ENCODE measurements at places on chromosomes 1 and 21.

- no peak for DNase-seq
Measured at GRCh38 chr1:54272772-54273091, 72.8 kb downstream of the MRPL37 start.

GRCh38 chr1:74693473-74693872 is 19.9 kb upstream of the ERICH3 start:
- no peak for DNase-seq

DNA sequence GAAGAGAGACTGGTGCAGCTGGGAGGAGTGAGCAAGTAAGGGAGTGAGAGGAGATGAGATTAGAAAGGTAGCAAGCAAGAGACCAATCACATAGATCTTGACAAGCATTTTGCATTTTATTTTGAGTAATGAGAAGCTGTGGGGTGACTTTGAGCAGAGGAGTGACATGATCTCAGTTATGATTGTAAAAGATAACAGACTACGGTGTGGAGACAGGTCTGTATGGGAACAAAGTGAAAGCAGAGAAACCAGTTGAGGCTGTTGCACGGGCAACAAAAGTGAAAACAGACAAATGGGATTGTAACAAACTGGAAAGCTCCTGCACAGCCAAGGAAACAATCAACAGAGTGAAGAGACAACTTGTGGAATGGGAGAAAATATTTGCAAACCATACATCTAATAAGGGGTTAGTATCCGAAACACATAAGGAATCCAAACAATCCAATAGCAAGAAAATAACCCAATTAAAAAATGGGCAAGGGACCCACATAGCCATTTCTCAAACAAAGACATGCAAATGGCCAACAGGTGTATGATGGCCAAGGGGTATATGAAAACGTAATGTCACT is 68.4 kb downstream of the SNRPE start:
- DNase-seq, result no peak

DNA sequence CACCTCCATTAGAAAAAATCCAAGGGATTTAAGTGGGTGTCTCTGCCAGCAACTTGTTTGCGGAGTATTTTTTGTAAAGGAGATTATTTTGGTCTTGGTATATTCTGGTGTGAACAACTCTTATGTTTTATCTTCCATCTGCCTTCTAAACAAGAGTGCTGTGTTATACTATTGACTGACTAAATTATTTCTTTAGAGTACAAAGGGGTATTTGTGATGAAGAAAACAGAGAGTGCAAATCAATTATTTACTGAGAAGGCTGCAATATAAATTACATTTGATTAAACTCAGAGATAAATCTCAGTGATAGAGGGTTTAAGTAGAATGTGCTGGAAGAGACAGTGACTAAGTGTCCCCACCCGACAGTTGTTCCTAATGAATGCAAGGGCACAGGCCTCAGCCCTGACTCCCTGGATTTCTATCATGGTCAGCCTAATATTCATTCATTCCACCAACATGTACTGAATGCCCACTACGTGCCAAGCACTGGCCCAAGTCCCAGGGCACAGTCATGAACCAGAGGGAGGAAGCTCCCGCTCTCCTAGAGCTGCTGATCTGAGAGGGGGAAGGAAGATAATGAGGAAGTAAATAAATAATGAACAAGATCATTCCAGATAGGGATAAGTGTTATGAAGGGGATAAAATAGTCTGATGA is 196.9 kb upstream of the C8B start:
- no peak for DNase-seq

GRCh38 chr21:18478513-18478912 is 74.9 kb upstream of the TMPRSS15 start:
- DNase-seq, result no peak

DNA sequence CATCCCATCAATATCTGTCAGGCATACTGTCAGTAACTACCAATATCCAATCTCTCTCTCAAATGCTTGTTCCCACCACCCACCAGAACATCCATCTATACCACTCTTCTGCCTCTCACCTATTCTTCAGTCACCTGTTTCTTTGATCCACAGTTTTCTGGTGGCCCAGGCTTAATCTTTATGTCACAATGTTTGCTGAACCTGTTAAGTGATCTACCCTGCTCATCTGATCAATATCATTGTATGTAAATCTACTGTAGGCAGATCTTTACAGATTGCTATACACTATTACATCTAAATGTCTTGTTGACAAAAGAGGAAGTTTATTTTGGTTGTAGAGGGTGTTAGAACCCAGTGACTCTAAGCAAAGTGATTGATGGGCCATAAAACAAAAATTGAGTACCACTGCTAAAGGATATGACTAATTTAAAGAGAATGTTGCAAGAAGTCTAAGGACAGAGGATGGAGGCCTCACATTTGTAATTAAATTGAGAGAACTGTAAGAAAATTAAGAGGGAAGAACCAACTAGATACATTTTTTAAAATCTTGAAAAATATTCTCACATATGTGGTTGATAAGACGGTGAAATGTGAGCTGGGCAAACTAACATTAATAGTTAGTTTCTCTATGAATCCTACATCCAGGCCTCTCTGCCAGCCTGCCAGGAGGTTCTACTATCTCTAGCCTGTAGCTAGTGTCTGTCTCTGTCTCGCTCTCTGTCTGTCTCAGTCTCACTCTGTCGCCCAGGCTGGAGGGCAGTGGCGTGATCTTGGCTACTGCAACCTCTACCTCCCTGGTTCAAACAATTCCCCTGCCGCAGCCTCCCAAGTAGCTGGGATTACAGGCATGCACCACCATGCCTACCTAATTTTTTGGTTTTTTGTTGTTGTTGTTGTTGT is 34.1 kb downstream of the EGLN1 start:
- no peak for DNase-seq

DNA sequence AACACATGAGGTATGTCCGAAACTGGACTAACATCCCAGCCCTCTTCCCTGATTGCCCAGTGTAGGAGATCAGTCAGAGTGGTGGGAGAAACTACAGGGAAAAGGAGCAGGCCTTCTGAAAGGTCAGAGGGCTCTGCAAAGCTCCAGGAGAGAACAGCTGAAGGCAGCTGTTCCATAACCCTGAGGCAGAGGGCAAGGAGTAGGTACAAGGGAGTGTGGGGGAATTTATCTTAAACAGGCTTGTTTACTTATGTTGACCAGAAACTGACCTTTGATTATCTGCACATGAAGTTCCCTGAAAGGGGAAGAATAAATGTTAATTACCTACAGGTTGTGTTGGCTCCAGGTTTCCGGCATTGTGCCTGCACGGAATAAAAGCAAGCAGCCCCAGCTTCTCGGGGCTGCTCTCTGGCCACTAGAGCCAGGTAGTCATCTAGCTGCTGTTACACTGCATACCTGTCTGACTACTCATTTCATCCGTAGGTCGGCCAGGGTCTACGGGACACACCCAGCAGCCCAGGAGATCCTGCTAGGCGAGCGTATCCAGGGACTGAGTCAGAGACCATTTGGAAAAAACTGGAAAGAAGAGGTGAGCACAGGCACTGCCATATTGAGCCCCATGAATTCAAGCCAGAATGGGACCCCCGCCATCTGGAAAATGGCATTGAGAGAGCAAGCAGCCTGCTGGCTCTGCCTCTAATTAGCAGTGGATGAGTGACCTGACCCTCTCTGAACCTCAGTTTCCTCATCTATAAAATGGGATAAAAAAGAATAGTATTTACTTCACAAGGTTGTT is 14.9 kb upstream of the PAQR7 start:
- DNase-seq, result no peak

DNA sequence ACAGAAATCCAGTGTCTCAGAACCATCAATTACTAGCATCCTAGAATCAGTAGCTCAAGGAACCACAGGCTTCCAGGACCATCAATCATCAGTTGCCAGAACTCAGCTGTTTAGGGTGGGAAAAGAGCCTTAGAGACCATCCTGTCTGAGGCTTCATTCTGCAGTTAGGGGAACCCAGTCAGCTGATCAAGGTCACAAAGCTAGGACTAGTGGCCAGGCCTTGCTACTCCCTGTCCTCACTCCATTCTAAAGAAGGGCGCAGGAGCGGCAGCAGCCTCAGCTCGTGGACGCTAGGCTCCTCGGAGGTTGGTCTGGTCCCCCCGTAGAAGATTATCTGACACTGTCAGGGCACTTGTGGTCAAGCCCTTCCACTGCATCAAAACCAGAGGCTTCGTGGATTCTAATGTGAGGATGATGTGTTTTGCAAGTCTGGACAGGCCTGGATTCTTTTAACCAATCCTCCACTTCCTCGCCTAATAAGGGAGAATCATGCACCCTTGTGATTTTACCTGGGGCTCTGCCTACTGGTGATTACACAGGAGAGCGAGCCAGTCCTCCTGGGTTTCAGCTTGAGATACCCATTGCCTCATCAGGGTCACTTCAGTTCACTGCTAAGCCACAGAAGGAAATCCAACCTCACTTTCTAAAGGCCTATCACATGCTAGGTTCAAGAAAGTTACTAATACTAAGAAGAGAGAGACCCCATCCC is 41.7 kb upstream of the IFFO2 start:
- DNase-seq, result no peak

- no peak for DNase-seq
Measured at GRCh38 chr1:27397749-27398148, 5.3 kb downstream of the GPR3 start.

DNA sequence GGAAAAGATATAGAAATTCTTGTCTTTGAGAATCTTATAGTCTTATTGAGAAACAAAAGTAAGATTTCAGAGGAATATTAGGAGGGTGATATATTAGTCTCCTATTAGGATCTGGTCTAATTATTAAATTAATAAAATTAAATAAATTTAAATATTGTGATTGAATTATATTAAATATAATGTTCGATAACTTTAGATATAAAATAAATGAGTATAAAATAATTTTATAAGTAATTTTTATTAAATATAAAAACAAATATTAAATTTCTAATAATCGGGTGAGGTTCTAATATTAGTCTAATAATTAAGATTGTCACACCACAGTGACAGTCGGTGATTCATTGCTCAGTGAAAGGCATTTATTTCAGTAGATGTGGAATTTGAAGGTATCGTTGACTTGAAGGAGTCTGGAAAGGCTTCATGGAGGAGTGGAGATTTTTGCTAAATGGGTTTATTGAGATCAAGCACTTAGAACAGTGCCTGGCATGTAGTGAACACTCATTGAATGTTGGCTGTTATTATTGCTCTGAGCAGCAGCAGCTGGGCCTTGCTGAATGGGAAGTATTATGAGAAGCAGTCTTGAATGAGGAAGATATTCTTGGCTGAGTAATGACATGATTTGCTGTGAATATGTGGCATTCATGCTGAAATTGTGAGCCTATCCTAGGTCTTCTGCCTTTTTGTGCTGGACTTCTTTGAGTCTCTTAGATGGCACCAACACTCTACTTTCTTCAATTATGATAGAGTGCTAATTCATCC is 74.6 kb downstream of the USP25 start:
- DNase-seq, result no peak
